ENCODE measurements at places on chromosomes 5 and 9.

DNA sequence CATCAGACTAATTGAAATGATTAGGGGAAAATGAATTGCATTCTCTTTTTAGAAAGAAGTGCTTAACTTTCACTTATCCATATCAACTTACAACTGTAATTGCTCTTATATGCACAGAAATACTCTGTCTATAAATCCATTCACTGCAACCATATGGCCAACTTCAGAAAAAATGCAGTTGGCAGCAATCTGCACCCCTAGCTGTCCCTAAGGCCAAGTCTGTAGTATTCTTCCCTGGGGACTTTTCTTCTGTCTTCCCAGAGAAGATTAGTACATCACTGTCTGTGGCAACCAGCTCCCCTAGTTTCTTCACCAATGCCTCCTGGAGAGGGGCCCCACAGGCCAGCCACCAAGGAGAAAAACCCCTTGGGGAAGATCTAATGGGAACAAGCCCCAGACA lies 45.4 kb downstream of the ABCA1 start:
- DNase-seq = no peak

DNA sequence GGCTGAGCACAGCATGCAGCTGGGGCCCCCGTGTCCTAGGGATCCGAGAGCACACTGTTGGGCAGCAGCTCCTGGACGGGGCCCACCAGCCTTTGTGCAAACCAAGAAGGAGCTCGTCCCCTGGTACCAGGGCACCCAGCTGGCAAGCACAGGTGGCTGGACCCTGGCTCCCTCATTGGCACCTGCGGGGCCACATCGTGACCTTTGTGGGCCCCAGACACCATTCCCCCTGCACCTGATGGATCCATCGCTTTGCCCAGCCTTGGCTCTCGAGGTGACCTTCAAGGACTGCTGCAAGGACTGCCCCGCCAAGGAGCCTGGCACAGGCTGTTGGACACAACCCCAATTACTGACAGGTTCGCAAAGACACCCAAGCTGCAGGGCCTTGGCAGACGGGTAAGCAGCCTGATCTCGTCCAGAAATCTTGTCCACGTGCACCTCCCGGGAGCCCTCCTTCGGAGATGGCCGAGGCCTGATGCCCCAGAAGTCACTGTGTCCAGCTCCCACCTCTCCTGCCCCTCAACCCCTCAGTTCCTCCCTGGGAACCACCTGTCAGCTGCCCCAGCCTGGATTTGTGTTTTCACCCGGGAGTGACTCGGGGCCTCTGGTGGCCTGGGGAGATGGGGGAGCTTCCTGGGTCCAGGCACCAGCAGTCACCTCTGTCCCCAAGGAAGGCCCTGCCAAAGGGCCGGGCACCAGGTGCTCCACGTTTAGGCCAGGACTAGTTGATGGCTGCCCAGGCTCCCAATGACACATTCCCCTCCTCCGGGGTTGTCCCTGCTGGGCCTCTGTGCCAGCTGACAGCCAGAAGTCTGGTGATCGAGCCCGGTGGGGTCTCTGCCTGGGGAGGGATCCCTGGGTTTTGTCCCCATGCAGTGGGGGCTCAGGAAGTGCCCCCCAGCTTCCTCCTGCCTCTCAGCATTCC lies 137.1 kb upstream of the PPP1R26 start:
- no peak for DNase-seq

DNA sequence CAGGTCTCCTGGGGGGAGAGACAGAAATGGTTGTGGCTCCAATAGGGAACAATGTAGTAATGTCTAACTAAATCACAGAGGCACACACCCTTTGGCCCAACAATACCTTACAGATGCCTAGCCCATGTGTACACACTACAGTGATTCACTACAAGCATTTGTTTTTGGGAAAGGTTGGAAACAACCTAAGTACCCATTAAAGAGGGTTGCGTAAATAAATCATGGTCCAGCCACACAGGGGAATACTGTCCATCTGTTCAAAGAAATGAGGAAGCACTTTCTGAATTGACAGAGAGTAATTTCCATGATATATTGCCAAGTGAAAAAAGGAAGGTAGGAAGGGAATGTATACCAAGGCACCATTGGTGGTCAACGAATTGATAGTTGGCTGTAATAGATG lies 22.0 kb upstream of the GTF3C5 start:
- no peak for DNase-seq

- DNase-seq = peak; percentile 41
Measured at GRCh38 chr5:40223884-40224402, 455.8 kb upstream of the PTGER4 start.

DNA sequence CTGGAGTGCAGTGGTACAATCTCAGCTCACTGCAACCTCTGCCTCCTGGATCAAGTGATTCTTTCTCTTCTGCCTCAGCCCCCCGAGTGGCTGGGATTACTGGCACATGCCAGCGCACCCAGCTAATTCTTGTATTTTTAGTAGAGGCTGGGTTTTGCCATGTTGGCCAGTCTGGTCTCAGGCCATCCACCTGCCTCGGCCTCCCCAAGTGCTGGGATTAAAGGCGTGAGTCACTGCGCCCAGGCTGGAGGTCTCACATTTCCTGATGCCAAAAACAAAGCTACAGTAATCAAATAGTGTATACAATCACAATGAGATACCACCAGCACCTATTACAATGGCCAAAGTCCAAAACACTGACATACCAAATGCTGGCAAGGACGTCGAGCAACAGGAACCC lies 51.1 kb downstream of the TTLL11 start:
- no peak for DNase-seq

DNA sequence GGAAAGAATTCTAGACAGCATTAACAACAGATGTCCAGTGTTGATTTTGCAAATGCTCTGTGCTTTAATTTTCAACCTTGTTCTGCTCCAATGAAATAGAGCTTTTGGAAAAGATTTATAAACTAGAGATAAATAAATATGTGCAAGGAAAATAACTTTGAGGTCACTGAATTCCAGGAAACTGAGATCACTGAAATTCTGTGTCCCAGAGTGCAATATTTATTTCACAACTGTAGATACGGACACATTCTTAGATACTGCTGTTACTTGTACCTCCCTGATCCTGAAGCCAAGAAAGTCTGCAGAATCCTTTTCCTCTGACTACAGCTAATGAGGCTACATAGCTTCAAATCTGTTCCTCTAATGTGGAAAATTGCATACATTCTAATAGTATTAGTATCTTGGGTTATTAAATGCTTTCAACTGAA lies 222.9 kb downstream of the DOCK8 start:
- peak; percentile 39 for DNase-seq

All from AG08395 (cell line).